Stimulated activated CD8-positive, alpha-beta memory T cell treated with anti-CD3 and anti-CD28 coated beads, Interleukin-15, amount 100 ng/mL, for 24 hours (primary cell): ENCODE measurements at places on chromosomes 4 and X.

DNA sequence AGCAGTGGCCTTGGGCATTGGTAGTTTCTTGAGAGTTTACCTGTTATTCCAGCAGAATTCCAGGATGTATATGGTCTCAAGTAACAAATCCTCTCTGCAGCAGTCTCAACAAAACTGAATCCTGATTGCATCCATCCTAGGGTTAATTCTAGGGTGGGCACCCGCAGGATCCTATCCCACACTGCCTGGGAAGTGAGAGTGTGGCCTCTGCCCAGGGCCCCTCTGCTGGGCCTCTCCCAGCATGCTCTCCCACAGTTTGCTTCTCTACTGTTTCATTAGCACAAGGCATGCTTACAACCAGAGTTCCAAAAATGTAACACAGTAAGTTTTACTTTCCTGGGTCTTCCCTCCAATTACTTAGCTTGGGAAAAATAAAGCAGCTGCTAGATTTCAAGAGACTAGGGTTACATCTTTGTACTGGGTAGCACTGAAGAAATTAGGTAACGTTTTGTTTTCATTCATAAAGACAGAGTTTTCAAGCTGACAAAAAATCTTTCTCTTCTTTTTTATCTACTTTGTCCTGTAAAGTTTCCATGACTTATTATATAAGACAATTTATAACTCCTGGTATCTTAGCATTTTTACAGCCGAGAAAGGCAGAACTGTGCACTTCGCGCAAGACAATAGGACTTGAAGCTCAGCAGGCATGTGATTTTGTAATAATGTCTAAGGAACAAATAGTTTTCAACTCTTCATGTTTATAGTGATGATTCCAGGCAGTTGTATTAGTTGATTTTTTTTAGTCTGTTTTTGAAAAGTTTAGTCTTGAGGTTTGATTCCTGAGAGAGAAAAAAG is 131.2 kb upstream of the PCDH18 start:
- DNase-seq = no peak

GRCh38 chrX:30939928-30940327 is 50.9 kb upstream of the TAB3 start:
- DNase-seq = no peak

GRCh38 chrX:14017399-14017798 is 12.3 kb downstream of the GEMIN8 start:
- DNase-seq = no peak

GRCh38 chrX:134634691-134635090 is 23.6 kb downstream of the PLAC1 start:
- DNase-seq = no peak
